ENCODE measurements at places on chromosomes 3 and 15. TPM values are rescaled to one million over a fixed set of nuclear protein-coding genes. Genes with fewer than 3 reads are reported as not detected.

DNA sequence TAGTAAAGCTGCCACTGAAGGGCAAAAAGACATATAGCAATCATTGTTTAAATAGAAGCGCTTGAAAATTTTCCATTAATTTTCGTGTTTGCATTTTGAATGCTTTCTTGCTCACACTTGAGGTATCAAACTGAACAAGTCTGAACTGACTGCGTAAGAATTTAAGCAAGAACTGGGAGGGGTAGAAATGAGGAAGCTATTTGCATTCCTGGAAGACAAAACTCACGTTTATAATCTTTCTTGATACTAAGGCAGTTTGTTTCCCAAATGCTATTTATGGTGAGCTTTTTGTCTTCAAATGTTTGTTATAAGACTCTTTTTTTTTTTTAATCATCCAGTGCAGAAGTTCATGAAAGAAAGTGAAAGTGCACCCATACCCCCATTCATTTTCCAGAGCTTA is 499.8 kb upstream of the TPRG1 start:
- no peak for DNase-seq
- H3K27ac ChIP-seq, result no peak overlapping the region
- no peaks in the 10 kb centered on the region for H3K27me3 ChIP-seq
- no peak overlapping the region for H3K4me3 ChIP-seq

DNA sequence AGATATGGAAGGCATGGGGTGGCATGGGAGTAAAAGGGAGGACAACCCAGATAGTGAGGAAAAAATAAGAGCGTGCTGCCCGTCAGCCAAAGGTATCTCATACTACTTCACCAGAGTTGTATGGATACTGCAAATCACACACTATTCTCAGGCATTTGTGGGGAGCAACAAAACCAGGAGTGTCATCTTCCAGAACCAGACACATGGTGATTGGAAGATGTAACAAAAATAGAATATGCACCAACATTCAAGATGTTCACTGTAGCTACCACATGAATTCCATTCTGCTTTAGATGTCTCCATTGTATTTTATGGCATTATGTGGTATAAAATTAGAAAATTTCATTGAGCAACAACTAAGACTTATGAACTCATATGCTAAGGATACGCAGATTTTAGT is 34.9 kb downstream of the CD47 start:
- peaks cover 2% of the 10 kb centered on the region for H3K36me3 ChIP-seq
- no peaks in the 10 kb centered on the region for H3K27me3 ChIP-seq
- H3K4me3 ChIP-seq, result no peak overlapping the region
- no peaks in the 10 kb centered on the region for H3K4me1 ChIP-seq

- H3K4me1 ChIP-seq, result no peaks in the 10 kb centered on the region
- no peak for DNase-seq
- no peaks in the 10 kb centered on the region for H3K27me3 ChIP-seq
- H3K4me3 ChIP-seq, result no peak overlapping the region
- H3K27ac ChIP-seq, result no peak overlapping the region
- H3K36me3 ChIP-seq, result no peaks in the 10 kb centered on the region
These were observed 164.0 kb downstream of the IL20RB start for GRCh38 chr3:137121704-137122314.

DNA sequence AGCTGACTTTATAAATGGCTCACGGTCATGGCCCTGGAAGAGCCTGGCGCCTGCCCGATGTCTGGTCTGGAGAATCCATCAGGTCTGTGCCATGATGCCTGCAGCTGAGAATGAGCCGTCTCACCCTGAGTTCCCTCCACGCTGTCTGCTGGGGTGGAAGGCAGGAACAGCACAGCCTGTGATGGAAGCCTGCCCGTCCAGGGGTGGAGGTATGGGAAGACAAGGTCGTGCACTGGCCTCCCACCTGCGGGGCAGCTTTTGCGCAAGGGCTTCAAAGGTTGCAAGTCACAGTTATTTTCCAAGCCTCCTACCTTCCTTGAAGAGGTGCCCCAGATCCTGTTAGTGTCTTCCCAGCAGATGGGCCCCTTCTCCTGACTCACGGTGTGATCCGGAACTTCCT is 275.5 kb downstream of the FAM43A start:
- no peaks in the 10 kb centered on the region for H3K27me3 ChIP-seq
- no peak overlapping the region for H3K4me3 ChIP-seq
- H3K36me3 ChIP-seq, result no peaks in the 10 kb centered on the region
- no peaks in the 10 kb centered on the region for H3K4me1 ChIP-seq
- no peak for DNase-seq
- H3K27ac ChIP-seq, result no peak overlapping the region

Gene AGBL1
- polyA plus RNA-seq, result not detected

DNA sequence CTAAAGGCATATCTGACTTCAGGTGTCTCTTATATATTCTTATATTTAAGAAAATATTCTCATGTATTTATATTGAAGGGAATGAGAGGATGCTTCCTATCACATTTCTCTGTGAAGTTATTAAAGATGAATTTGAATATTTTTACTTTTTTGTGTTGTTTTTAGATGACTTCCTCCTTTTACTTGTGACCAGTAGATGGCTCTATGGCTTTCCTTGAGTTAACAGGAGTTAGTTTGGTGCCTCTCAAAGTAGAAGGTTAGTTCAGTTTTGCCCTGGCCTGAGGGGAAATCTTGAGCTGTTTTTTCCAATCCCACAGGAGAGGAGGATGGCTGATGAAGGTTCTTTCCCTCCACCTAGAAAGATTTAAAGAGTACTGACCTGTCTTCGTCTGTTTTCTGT is 80.7 kb downstream of the SQOR start:
- H3K4me1 ChIP-seq, result no peaks in the 10 kb centered on the region
- no peak overlapping the region for H3K4me3 ChIP-seq
- DNase-seq, result no peak
- no peak overlapping the region for H3K27ac ChIP-seq
- no peaks in the 10 kb centered on the region for H3K27me3 ChIP-seq

Gene TMCO5A
- polyA plus RNA-seq, result not detected

DNA sequence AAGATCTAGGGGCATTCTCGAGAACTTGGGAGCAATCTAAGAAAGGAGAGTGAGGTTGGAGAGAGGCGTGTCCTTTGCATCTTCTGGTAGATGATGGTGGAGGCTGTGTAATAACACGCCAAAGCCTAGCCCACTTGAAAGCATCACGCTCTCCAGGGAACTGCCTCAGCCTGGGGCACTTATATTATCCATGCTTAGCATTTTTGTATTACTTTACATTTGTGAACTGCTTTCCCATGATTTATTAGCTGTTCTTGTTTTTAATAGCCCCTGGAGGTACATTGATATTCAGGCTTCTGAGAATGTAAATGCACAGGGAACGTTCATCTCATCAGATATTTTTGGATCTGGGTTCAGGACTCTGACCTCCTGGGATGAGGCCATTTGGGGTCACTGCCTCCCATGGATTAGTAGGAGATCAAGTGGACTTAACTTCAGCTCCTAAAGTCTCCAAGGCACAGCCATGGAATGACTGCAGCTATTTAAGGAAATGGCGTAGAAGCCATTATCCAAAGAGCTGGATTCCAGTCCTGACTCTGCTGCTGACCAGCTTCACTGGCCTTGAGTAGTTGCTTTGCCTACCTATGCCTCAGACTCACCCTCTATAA is 124.9 kb downstream of the LPP start:
- H3K27ac ChIP-seq, result no peak overlapping the region
- no peaks in the 10 kb centered on the region for H3K27me3 ChIP-seq
- H3K4me1 ChIP-seq, result peaks cover 9% of the 10 kb centered on the region
- no peaks in the 10 kb centered on the region for H3K36me3 ChIP-seq
- H3K4me3 ChIP-seq, result no peak overlapping the region

GRCh38 chr3:99366663-99367429 is 271.5 kb upstream of the COL8A1 start:
- no peaks in the 10 kb centered on the region for H3K27me3 ChIP-seq
- no peak overlapping the region for H3K4me3 ChIP-seq
- no peak for DNase-seq
- H3K4me1 ChIP-seq, result no peaks in the 10 kb centered on the region
- H3K27ac ChIP-seq, result no peak overlapping the region

Gene MYL3
- polyA plus RNA-seq, result 0.63 TPM

DNA sequence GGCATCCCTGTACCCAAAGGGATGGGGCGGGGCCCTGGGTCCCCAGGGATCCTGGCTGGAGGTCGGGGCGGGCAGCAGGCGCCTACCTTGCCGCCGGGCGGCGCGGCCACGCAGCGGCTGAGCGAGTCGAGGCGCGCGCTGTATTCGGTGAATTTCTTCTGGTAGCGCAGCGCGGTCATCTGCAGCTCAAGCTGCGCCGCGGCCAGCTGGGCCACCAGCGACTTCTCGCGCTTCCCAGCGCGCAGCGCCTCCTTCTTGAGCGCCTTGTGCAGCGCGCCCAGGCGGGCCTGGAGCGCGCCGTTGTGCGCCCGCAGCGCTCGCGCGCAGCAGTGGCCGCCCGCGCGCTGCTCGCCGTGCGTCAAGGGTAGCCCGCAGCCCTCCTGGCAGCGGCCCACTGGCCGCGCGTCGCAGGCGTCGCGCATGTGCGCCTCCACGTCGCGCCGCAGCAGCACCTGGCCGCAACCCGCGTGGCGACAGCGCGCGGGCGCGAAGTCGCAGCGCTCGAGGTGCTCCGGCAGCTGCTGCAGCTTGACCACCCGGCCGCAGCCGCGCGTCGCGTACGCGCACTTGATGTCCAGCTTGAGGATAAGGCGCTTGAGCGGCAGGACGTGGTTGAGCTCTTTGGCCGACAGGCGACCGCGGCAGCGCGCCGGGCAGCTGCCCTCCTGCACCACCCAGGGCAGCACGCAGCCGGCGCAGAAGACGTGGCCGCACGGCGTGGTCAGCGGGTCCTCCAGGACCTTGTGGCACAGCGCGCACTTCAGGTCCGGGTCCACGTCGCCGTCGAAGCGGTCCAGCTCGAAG is 522 bp downstream of the PDZRN3 start:
- no peaks in the 10 kb centered on the region for H3K27me3 ChIP-seq
- peak overlapping the region; percentile 48 for H3K27ac ChIP-seq
- peaks cover 10% of the 10 kb centered on the region for H3K4me1 ChIP-seq
- peak overlapping the region; percentile 76 for H3K4me3 ChIP-seq
- no peaks in the 10 kb centered on the region for H3K36me3 ChIP-seq

Gene GPR156
- polyA plus RNA-seq, result 0.50 TPM

Data from ovary (tissue), 10 donors.